ENCODE measurements at places on chromosomes 7 and 10.

- DNase-seq = no peak
Observed at GRCh38 chr10:52644373-52645186, 128.0 kb downstream of the MBL2 start.

DNA sequence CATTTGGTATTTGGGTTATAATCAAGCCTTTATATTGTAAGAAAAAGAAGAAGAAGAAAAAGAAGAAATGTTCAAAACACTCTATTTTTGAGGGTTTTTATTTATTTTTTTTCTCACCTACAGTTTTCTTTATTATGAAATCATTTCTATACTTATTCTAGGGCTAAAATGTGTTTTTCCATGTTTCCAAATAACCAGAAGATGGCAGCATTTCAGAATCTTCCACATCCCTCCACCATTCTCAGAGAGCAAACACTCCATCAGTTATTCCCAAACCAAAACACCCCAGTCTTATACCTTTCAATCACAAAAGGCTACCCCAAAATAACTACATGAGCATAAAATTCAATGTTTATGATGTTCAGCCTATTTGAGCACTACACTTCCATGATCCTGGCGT is 38.7 kb upstream of the PPP1R17 start:
- DNase-seq = no peak

DNA sequence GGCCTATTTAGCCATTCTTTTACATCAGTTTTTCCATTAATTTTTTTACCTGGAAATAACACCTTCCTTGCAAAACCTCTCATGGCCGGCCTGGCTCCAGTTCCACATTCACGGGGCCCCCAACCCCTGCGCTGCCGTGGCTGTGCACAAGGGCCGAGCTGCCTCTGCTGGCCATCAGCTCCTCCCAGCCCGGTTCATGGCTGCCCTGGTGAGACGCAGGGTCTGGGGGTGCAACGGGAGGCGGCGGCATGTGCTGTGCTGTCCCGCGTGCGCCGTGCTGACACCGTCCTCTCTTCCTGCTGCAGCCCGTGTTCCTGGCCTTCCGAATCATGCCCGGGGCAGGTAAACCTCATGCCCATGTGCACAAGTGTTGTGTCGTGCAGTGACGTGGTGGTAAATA is 4.4 kb downstream of the NKX6-2 start:
- DNase-seq = no peak

DNA sequence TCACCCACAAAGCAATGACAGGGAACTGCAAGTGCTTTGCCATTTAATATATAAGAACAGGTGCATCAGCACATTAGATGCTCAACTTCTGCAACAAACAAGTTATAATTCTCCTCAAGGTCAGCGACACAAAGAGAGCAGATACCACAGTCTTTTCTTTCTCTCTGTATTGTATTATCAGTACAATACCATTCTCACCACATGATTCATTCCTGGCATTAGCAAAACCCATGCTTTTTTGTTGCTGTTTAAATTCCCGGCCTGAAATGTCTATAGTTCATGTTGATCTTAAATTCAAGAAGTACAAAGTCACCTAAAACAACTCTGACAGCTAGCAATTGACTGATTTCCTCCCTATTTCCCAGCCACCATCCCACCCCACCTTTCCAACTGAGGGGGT is 111.8 kb upstream of the FEZF1 start:
- no peak for DNase-seq

DNA sequence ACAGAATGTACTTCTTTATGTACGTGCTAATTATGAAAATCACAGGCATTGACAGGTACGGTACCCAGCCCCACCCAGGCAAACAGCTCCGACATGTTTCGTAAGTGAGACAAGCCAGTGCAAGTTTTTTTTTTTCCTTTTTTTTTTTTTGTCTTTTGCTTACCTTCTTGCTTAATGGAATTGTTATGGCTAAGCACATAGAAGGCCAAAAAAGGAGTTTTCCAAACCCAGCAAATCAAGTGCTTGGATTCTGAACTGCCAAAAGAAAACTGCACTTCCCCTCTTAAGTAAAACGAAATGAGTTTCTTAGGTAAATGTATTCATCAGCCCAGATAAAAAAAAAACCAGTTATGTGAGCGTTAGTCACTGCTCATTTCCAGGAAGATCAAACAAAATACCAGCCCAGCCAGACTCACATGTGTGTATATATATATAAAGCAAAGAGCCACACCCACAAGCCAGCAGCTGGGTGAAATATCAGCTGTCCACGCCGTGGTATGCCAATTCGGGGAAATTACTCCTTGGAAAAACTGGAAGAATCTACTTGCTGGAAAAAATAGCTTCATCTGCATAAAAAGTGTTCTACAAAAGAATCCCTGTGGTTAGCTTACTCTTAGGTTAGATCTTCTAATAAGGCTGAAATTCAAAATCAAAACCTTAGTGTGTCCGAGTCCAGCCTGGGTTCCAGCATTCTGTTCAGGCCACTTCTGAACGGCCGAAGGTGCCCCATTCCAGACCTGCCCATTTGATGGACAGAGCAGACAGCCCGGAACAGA is 8.0 kb downstream of the KLF6 start:
- no peak for DNase-seq

GRCh38 chr7:44275146-44275545 is 50.2 kb downstream of the CAMK2B start:
- DNase-seq = no peak

GRCh38 chr10:102729029-102730026 is 14.4 kb upstream of the WBP1L start:
- peak; percentile 38 for DNase-seq

- no peak for DNase-seq
Observed at GRCh38 chr7:22601812-22602565, 102.0 kb upstream of the STEAP1B start.

- no peak for DNase-seq
Observed at GRCh38 chr7:138388673-138389491, 71.2 kb upstream of the TRIM24 start.

DNA sequence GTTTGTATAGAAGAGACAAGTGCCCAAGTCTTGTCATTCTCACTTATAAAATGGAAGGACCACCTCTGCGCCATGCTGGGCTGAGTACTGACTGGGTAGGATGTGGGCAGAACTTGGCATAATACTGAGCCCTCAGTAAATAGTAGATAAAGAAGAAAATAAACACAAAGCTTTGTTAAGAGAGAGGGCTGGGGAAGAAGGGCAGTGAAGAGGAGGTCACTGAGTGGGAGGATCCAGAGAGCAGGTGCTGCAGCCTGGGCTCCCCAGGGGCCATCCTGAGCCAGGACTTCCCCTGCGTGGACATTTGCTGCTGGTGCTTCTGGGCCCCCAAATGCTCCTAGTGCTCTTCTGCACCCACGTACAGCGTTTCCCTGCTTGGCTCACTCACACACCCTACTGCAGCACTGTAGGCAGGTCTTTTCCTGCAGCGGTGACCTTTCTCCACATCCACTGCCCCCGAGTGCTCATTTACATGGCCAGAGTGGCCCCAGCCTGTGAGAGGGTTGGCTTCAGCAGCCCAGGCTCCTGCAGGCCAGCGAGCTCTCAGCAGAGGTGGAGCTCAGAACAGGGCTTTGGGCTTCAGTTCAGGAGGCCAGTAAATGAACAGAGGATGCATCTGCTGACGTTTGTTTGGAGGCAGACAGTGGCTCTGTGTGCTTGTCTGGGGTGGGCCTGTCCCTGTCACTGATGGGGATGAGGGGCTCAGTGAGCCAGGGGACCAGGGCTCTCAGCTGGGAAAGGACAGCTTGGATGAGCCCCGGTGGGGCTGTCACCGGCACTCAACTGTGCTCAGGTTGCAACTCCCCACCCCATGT is 164.6 kb downstream of the ADARB2 start:
- DNase-seq = no peak

DNA sequence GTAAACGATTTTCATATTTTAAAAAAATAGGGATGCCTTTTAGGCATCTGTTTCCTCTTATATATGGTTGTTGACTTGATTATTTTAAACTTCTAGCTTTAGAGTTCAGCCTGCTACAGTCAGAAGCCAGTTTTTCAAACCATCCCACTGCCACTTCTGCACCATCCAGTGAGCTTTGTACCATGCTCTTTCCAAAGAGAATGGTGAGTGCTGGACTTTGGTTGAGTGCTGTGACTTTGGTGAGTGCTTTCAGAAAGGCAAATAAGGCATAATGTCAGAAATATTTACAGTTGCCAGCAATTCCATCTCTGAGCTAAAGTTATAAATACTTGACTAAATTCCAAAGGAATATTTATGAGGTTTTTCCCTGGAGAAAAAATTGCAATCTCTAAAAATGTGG is 117.4 kb downstream of the IPMK start:
- no peak for DNase-seq

All from stimulated activated CD8-positive, alpha-beta memory T cell treated with anti-CD3 and anti-CD28 coated beads, Interleukin-7, amount 100 ng/mL, for 24 hours (primary cell).